ENCODE measurements at places on chromosomes 6 and 20. TPM values are rescaled to one million over a fixed set of nuclear protein-coding genes. Genes with fewer than 3 reads are reported as not detected.

- peaks cover 10% of the 10 kb centered on the region for H3K4me1 ChIP-seq
- H3K36me3 ChIP-seq, result no peaks in the 10 kb centered on the region
- H3K27me3 ChIP-seq, result no peaks in the 10 kb centered on the region
- H3K27ac ChIP-seq, result no peak overlapping the region
- no peak overlapping the region for H3K4me3 ChIP-seq
- no peak for DNase-seq
These were observed 963.3 kb upstream of the GJE1 start for GRCh38 chr6:141169419-141169818.

DNA sequence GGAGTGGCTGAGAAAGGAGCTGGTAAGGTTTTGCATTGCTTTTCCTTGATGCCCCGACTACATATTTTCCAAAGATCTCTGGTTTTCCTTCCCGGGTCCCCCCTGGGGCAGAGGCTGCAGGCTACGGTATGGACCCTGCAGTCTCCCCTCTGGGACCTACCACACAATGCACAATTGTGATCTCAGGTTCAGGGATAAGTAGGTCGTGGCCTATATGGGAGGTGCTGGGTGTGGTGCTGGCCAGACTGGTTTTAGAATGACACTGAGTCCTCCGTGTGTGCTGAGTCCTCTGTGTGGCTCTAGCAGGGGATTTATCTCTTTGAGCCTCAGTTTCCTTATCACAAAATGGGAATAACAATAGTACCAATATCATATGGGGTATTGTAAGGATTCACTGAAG is 376 bp downstream of the C20orf202 start:
- no peak overlapping the region for H3K27ac ChIP-seq
- H3K4me1 ChIP-seq, result no peaks in the 10 kb centered on the region
- H3K27me3 ChIP-seq, result no peaks in the 10 kb centered on the region
- no peak for DNase-seq

DNA sequence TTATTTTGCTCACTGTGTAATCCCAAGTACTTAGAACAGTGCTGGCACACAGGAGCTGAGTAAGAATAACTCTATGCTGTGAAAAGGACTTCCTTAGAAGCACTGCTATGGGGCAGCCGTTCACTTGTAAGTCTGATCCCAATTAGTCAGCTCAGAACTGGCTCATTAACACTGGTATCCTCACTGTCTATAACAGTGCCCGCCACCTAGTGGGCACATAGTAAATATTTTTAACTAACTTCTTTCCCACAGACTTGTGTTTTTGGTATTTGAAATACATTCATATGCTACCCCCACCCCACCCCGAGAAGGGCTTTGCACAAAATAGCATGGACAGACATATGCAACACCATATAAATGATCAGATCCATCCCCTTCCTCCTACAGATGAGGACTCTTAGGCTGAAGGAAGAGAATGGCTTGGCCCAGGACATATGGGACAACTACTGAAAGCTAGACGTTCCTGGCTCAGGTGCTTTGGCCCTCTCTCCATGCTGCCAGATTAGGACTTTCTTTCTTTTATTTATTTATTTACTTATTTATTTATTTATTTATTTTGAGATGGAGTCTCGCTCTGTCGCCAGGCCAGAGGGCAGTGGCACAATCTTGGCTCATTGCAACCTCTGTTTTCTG is 47.1 kb downstream of the DST start:
- H3K27ac ChIP-seq, result no peak overlapping the region
- peaks cover 28% of the 10 kb centered on the region for H3K4me1 ChIP-seq
- no peak for DNase-seq
- H3K27me3 ChIP-seq, result no peaks in the 10 kb centered on the region

- no peak overlapping the region for H3K27ac ChIP-seq
- H3K27me3 ChIP-seq, result peaks cover 4% of the 10 kb centered on the region
- DNase-seq, result no peak
- no peaks in the 10 kb centered on the region for H3K4me1 ChIP-seq
These were observed 480.9 kb upstream of the CHD6 start for GRCh38 chr20:42099101-42099500.

GRCh38 chr20:51339721-51340450 is 202.6 kb downstream of the NFATC2 start:
- no peak overlapping the region for H3K4me3 ChIP-seq
- no peaks in the 10 kb centered on the region for H3K36me3 ChIP-seq
- no peak for DNase-seq
- H3K27me3 ChIP-seq, result no peaks in the 10 kb centered on the region

DNA sequence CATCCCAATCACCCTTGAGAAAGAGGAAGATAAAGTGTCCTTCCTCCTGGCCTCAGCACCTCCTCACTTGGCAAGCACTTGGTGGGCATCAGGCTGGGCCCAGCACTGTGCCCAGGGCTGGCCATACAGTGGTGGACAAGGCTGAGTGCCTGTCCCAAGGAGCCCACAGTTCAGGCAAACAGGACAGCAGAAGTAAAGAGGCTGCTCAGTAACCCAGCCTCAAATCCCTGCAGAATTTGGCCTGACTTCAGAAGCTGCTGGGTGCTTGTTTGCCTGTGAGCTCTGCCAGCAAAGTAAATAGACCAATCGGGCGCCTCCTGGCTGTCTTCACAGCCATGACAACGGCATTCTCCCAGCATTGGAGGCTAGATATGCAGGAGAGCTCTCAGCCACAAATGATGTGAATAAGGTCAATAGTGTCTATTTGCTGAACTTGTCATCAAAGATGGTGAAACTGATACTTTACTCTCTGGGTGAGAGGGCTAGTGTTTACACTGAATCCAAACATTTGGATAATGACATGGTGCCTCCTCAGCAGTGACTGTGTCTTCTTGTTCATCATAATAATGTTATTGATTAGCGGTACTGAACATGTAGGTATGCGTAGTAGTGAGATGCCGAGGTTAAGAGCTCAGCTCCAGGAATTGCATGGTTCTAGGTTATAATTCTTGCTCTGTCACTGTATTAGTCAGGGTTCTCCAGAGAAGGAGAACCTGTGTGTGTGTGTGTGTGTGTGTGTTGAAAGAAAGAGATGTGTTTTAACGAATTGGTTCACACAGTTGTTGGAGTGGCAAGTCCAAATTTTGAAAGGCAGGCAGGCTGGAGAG is 36.9 kb upstream of the FANCE start:
- H3K36me3 ChIP-seq, result peaks cover 31% of the 10 kb centered on the region
- no peak overlapping the region for H3K27ac ChIP-seq
- peaks cover 10% of the 10 kb centered on the region for H3K4me1 ChIP-seq
- no peak overlapping the region for H3K4me3 ChIP-seq
- H3K27me3 ChIP-seq, result no peaks in the 10 kb centered on the region

GRCh38 chr6:16654701-16655100 is 106.6 kb downstream of the ATXN1 start:
- DNase-seq, result no peak
- no peaks in the 10 kb centered on the region for H3K4me1 ChIP-seq
- H3K27ac ChIP-seq, result no peak overlapping the region
- no peaks in the 10 kb centered on the region for H3K27me3 ChIP-seq
- H3K36me3 ChIP-seq, result no peaks in the 10 kb centered on the region
- no peak overlapping the region for H3K4me3 ChIP-seq

TPBG gene
- 2.1 TPM for total RNA-seq
